ENCODE measurements at places on chromosomes 6 and 20.

GRCh38 chr6:86856937-86857563 is 80.3 kb upstream of the HTR1E start:
- DNase-seq = no peak

GRCh38 chr6:98931696-98932095 is 16.1 kb downstream of the FBXL4 start:
- no peak for DNase-seq

DNA sequence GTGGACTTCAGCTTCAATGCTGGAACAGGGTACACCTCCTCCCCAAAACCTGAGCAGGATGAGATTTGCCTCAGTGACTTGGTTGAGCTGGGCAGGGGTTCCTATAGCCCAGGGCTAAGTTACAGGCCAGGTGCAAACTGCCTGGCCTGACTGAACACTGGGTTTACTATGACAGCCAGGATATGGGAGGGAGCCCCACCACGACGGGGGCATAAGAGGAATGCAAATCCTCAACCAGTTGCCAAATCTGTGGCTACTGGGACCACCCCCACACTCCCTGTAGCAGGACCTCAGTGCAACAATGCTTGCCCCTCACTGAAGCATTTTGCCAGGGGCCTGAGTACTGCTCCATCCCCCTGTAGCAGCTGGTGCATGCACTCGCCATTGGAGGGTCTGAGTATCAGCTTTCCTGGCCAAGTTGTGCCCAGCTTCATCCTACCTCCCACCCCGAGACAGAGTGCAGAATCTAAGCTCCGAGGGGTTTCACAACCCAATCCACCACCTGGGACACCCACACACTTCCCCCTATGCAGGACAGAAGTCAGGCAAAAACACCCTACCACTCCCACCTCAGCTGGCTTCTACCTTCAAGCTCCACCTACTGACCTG is 27.6 kb downstream of the TREML4 start:
- DNase-seq = no peak

DNA sequence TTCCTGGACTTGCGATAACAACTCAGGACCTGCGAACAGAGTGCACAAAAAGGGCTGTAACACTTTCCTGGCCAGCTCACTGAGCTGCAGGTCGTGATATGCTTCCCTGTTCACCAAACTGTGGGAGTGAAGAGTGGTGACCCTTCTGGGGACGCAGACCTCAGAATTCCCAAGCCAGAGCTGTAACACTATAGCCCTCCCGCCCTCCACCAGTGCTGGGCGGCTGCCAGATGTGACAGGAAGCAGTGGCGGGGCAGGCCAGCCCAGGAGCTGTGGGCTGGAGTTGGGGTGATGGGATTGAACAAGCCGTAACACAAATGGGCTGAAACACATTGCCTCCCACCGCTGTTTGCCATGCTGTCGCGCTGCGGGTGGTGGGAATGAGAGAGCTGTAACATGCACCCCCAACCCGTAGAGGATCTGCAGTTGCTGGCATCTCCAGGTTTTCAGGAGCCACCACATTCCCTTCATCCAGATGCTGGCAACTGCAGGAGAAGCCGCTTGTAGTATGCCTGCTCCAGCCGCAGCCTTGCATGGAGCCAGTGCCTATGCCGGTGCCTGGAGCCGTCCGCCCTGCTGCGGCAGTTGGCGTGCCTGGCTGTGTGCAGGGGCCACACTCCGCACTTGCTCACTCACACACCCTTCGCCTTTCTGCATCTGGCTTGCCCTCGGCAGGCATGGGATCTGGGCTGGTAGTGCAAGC is 148.3 kb upstream of the PROKR2 start:
- DNase-seq = no peak

DNA sequence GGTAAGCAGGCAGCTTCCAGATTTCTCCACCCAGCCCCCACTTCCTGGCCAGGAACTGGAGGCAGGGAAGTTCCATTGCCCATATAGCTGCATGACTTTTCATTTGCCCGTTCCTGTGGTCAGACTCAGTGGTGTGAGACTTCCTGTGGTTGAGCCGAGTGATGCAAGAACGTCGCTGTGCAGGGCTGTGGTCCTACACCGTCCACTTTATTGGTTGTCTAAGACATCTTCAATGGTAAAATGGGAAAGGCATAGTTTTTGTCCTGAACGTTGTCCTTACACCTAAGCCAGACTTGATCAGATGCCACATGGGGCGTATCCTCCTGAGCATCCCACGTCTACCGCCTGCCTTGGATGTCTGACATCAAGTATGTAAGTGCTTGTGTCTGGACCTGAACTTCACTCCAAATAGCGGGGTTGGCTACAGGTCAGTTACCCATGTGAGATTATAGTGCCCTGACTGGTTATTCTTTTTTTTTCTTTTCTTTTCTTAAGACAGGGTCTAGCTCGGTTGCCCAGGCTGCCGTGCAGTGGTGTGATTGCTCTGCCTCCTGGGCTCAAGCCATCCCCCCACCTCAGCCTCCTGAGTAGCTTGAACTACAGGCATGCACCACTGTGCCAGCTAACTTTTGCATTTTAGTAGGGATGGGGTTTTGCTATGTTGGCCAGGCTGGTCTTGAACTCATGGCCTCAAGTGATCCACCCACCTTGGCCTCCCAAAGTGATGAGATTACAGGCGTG is 25.9 kb upstream of the GTSF1L start:
- DNase-seq = peak; percentile 46

DNA sequence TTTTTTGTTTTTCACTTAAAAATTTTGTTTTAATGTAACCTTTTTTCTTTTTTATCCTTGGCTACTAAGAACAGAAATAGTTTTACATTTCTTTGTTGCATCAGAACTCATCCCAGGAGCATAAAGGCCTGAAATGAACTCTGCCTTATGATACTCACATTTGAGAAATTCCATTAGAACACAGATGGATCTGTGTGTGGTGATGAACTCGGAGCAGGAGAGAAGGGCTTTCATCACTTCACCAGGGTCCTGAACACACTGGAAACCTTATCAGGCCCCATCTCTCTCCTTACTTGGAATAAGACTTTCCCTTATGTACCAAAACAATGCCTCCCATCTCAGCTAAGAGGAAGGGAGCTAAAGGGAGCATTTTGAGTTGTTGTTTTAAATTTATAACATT is 139.4 kb downstream of the PHF3 start:
- no peak for DNase-seq

DNA sequence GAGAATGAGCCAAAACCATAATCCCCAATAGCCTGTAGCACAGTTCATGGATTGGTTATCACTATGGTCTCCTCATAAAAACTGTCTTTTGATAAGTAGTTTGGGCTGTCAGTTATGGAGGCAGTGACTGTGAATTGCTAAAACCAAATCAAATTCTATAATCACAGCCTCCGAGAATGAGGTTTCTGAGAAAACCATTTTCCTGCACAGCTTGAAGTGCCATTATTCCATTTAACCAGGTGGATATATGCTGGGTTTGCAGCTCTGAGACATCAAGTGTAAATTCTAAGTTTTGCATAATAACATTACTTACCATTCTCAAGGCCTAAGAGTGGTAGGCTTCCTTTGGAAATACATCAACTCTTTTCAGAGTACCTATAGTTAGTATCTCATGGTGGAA is 485.4 kb downstream of the FRK start:
- DNase-seq = no peak

GRCh38 chr6:137056121-137056880 is 11.5 kb upstream of the IL20RA start:
- DNase-seq = no peak

DNA sequence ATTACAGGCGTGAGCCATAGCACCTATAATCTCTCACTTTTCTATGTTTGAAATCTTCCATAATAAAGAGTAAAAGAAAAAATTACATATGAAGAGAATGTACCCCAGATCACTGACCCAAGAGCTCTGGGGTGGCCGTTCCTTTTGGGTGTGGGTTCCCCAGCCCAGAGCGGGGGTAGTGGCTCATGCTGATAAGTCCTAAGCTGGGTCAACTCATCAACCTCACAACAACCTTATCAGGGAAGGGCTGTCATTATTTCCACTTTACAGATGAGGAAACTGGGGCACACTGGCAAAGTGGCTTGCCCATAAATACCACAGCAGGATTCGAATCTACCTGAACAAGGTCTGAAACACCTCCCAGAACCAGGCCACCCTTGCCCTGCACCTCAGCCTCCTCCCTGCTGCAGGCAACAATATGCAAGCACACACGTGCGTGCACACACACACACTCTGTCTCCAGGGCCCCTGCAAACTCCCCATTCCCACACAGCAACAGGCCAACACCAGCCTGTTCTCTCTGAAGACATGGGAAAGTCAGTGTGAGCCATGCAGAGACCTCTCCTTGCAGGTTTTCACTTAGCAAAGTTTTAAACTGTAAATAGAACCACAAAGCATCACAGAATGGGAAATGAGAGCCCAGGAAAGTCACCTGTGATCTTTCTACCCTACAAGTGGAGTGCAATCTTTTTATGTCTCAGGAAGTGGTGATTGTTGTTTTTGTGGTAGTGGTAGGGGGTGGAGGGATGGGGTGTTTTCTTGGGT is 27.7 kb downstream of the BFSP1 start:
- no peak for DNase-seq

GRCh38 chr6:111683749-111684267 is 78.1 kb upstream of the TRAF3IP2 start:
- DNase-seq = no peak
